ENCODE measurements at places on chromosomes 4 and X. TPM values are rescaled to one million over a fixed set of nuclear protein-coding genes. Genes with fewer than 3 reads are reported as not detected.

Gene PABPC1L2B
- total RNA-seq, result not detected

Gene TEX13D
- not detected for total RNA-seq

Gene PAGE4
- not detected for total RNA-seq

DNA sequence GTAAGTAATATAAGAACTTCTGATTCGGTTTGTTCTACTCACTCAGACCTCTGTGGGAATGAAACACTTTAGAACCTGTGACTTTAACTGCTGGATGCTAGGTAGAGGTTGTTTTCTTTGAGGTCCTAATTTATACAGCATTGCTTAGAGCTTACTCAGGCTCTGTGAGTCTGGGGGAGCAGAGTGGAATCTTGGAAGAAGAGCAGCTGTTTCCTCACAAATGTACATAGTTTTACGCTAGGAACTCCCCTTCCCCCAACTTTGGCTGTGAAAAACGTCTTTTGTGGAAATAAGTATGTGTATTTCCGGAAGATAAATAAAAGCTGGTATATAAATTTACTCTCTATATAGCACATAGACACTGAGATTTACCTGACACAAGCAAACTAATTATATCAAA lies 141.4 kb downstream of the NAA11 start:
- no peak for DNase-seq

- no peak for DNase-seq
Observed at GRCh38 chrX:11764602-11765067, 6.6 kb downstream of the MSL3 start.

DNA sequence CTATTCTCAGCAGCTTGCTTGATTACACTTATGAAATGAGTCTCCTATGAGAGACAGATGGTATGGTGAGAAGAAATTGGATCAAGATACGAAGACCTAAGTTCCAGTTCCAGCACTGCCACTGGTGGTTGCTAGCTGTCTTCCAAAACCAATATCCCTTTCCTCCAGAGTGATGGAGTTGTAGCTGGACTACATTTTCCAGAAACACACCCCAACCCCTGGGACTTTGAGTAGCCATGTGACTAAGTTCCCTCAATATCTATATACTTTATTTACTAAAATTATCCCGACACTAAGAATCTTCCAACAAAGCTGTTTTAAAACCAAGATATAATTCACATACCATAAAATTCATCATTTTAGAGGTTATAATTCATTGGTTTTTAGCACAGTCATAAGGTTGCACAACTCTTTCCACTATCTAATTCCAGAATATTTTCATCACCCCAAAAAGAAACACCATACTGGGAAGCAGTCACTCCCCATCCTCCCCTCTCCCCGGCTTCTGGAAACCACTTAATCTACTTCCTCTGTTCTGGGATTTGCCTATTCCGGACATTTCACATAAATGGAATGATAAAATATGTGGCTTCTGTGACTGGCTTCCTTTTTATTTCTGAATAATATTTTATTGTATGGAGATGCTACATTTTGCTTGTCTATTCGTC lies 118.0 kb downstream of the MANBA start:
- no peak for DNase-seq

DNA sequence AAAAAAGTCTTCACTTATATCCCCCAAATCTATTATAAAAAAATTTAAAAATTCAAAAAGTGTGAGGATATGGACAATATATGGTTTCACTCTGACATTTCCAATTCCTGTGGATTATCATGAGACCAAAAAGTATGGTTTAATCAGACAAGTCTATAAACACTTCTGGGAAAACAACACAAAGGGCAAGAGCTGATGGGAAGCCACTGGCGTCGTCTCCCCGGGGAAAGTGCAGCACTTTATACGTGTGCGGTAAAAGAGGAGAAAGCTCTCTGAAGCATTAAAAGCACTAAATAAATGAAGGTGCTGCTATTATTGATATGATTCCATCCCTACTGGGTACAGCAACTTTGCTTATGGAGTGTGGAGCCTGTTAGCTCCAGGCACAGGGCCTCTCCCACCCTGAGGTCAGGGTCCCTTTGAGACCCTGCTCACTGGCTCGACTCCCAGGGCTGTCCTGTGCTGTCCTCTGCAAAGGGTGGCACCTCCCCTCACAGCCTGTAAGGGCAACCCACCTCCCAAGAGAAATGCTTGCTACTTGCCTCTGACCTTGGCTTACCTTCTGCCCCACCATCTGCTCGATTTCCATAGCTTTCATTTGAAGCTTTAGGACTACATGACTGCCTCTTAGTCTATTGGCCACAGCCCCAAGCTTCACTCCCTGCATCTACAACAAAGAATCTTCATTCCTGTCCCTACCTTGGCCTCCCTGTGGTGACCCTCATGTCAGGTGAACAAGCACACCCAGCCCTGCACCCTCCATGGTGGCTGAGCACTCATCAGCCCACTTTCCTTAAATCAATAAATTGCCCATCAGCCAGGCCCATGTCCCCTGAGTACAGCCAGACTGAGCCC lies 248.6 kb downstream of the HNRNPD start:
- DNase-seq, result no peak
